ENCODE measurements at places on chromosomes 11 and 22. TPM values are rescaled to one million over a fixed set of nuclear protein-coding genes. Genes with fewer than 3 reads are reported as not detected.

GRCh38 chr11:130587658-130588057, 139.2 kb downstream of the ADAMTS15 start:
- no peak for DNase-seq

GRCh38 chr22:45602824-45603595, 68.6 kb upstream of the ATXN10 start:
- no peak for DNase-seq

Gene KRTAP5-9
- not detected for total RNA-seq

- peak; percentile 96 for DNase-seq
Measured at GRCh38 chr11:9716275-9717039, 52.6 kb downstream of the SWAP70 start.

Gene SAA1
- total RNA-seq, result not detected
